ENCODE measurements at places on chromosomes 13 and 19.

DNA sequence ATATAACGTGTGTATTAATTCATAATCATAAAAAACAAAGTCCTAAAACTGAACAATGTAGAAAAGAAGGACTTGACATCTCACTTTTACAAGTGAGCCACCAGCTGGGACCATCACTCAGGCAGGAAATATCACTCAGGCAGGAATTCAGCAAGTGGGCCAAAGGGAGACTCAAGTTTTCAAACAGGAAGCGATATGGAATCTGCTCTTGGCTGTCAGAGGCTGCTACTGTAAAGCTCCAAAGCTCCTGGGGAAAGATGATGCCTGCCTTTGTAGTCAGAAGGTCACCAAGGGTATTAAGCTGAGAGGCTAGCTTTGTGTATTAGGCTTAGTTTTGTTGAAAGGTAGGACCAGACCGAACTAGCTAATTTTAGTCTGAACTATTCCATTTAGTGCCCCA lies 5.5 kb upstream of the AKAP11 start:
- DNase-seq = no peak

- no peak for DNase-seq
Measured at GRCh38 chr13:100584896-100585295, 3.7 kb downstream of the GGACT start.

DNA sequence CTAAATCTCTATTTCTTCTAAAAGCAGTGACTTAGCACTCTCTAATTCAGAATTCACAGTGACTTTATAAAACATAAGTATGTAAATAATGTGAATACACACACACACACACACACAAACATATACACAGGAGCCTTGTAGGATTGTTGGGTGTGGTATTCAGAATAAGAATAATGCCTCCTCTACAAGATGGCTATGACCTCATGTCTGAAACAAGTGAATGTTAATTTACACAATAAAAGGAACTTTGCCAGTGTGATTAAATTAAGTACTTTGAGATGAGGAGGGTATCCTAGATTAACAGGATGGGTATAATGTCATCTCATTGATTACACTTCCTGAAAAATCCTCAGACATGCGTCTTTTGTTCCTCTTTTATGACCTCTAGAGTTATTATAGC lies 234.6 kb downstream of the SLITRK6 start:
- no peak for DNase-seq

GRCh38 chr13:30800107-30800506 lies 64.8 kb downstream of the ALOX5AP start:
- no peak for DNase-seq

DNA sequence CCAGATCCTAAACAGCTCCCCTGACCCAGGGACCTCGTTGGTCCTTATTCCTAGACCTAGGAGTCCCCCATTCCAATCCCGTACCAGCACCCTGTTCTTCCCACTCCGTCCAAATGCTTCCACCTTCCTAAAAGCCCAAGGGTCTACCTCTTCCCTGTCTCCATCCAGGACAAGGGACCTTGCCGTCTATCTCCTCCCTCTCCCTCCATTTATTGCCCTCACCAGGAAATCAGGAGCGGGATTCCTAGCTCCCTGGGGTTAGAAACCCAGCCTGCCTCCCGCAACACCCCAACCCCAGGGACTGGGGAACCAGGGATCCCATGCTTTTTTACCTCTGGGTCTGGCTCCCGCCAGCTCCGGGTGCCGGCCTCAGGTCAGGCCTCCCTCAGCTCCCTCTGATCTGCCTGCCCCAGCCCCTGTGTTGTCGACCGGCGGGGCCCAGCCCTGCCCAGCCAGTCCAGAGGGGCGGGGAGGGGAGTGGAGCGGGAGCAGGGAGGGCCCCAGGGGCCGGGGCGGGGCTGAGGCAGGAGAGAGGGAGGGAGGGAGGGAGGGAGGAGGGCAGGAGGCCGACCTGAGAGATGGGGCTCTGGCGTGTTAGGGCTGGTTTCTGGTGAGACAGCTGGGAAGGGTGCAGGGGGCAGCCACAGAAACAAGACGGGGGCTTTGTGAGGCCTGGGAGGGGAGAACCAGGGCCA lies at the start of gene B3GNT8:
Gene B3GNT8 (minus strand): TSS at position 423 of the 695 bp plus-strand sequence. CDS start 596 bp downstream, outside the sequence.
- no peak for DNase-seq

- DNase-seq = no peak
Measured at GRCh38 chr19:4577020-4577782, 17.7 kb upstream of the SEMA6B start.

GRCh38 chr19:52992109-52993004 lies 21.4 kb upstream of the ERVV-1 start:
- DNase-seq = no peak

GRCh38 chr13:45482571-45483173 lies 17.9 kb downstream of the COG3 start:
- DNase-seq = no peak

DNA sequence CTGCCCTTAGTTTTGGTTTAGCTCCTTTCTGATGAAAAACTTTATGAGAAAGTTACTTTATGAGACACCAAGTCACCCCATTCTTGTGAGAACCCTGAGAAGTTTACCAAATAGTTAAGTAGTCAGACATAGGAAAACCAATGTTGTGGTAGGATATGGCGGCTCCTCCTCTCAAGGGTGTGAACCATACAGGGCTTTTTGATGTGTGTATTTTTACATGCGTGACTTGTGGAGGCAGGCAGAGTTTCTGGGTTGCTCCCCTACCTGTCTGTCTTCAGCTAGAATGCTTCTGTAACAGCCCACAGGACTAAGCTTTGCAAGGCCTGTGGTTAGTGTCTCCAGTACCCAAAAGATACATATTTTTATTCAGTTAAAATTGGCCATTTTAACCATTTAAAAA lies 18.3 kb downstream of the UBAC2 start:
- no peak for DNase-seq

GRCh38 chr13:37741536-37741935 lies 128.0 kb downstream of the TRPC4 start:
- DNase-seq = no peak

- DNase-seq = no peak
Measured at GRCh38 chr13:101634142-101634541, 181.7 kb downstream of the ITGBL1 start.

DNA sequence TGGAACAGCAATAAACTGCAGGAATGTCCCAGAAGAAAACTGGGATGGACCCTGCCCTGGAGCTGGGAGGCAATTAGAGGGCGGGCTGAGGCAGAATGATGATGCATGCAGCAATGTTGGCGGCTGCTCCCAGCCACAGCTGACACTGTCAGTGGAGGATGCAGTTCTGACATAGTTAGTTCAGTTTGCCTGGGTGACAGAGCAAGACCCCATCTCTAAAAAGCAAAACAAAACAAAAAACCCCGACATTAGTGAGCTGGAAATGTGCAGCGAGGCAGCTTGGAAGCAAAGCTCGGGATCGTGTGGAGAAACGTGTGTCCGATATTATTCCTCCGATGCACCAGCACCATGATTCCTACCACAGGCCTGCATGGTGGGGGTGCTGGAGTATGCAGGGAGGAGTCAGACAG lies 110.1 kb upstream of the UQCRFS1 start:
- DNase-seq = no peak

DNA sequence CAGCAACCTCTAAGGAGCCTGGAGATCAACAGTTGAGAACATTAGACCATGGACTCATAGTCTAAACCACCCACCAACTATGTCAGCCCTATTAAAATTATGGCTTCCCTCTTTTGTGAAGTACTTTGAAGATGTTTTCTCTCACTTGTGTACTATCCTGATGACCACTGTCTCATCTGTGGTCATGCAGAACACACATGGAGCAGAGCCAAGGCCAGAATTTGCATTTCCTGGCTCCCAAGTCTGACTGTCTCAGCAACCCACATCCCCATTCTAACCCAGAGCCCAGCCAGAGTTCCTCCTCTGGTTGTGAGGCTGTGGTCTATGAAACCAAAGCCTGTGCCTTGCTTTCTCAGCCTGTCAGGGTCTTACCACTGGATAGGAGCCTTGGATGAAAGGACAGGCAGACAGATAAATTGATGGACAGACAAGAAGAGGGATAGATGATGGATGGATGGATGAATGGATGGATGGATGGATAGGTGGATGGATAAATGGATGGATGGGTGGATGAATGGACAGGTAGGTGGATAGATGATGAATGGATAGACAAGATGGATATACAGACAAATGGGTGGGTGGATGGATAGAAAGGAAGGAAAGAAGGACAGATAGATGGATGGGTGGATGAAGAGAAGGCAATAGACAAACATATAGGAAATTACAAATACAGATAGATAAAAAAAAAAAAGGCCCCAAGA lies 35.4 kb downstream of the ZNF557 start:
- DNase-seq = no peak

DNA sequence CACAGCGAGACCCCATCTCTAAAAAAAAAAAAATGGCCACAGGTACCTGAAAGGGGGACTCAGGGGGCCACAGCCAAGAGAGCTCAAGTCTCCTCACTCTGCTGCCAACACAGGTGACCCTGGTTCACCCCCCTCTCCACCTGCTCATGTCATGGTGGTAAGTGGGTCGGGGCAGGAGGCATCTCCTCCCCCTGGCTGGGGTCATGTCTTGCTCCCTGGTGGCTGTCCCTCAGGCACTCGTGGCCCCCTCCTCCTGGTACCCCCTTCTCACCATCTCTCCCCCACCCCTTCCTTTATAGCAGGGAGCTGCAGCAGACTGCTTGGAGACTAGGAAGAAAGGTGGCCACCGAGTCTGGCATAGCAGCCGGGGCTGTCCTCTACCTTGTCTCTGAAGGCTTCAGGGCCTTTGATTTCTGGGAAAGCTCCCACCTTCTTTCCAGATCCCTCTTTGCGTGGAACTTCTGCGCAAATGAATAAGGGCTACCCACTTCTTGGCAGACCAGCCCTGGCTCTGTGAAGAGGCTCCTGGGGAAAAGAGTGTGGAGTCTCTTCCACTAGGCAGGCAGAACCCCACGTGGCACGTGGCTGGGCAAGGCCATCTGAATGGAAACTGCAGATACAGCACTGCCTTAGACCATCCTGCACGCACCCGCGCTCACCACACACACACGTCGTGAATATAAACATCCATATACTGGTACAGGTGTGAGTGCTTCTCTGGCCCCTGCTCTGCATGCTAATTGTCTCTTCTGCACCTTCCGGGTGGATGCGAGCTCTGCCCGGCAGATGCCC lies 20.1 kb upstream of the MIER2 start:
- DNase-seq = no peak

- DNase-seq = no peak
Measured at GRCh38 chr19:29896802-29897201, 45.2 kb upstream of the URI1 start.

DNA sequence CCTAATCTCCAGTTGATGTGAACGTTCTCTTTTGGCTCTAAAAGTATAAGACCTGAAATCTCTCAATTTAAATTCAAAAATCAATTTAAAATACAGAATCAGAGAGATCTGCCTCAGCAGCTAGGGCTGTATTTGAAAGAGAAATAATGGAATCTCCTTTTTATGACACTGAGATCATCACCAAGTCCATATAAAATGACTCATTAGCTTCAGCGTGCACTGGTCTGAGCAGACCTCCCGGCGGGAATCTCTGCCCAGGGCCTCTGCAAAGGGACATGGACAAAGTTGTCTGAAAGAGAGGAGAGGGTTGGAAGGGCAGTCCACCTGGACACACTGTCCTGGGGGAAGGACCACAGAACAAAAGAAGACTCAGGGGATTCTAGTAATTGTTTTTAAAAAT lies 855.6 kb downstream of the EFNB2 start:
- DNase-seq = no peak

- no peak for DNase-seq
Measured at GRCh38 chr13:37686501-37686900, 87.9 kb upstream of the POSTN start.

GRCh38 chr13:55999709-56000108 lies 1141.0 kb upstream of the PRR20A start:
- no peak for DNase-seq

- no peak for DNase-seq
Measured at GRCh38 chr13:36519432-36519831, 87.1 kb downstream of the CCNA1 start.

GRCh38 chr19:2122982-2123381 lies 26.3 kb downstream of the IZUMO4 start:
- DNase-seq = no peak

DNA sequence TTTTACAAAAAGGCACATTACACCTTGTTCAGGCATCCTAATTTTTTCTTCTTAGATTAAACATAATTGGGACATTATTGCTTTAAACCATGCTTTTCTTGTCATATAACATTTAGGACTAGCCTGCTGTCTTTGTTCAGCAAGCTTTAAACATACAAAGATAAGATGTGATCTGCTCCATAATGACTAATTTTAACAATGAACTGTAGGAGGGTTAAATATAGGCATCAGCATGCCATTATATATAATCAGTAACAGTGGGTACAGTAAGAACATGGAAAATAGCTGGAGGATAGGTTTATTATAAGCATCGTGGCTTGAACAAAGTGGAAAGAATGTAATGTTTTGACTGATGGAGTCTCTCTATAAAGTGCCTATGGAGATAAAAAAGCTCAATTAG lies 661.7 kb downstream of the SLITRK6 start:
- no peak for DNase-seq

DNA sequence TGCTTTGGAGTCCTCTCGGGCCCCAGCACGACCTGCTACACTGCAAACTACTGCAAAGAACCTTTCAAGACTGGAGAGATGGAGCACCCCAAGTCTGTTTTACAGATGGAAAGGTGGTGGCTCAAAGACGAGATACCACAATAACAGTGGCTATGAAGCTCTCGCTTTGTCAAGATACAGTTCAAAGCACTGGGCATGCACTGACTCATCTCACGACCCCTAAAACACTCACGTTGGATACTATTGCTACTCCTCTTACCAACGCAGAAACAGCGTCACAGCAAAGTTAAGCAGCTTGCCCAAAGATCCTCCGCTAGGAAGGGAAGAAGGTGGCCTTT lies 24.0 kb upstream of the LAIR1 start:
- DNase-seq = no peak

DNA sequence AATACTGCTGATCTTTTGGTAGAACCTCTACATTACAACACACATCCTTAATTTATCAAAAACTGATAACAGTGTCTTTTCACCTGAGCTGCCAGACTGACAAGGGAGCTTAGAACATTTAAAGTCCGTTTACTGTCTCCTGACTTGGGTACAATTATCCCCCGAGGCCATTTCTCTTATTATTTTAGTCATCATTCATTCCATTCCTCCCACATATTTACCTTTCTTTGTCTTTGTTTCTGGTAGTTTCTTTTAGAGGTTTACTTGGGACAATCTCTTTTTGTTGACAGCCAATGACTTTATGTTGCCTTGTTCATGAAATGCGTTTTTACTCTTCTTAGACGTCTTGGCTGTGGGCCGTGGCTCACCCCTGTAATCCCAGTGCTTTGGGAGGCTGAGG lies 186.9 kb downstream of the PCCA start:
- no peak for DNase-seq

GRCh38 chr19:16303755-16304154 lies 20.9 kb upstream of the KLF2 start:
- DNase-seq = no peak

GRCh38 chr13:76971851-76972829 lies 19.7 kb upstream of the CLN5 start:
- no peak for DNase-seq

DNA sequence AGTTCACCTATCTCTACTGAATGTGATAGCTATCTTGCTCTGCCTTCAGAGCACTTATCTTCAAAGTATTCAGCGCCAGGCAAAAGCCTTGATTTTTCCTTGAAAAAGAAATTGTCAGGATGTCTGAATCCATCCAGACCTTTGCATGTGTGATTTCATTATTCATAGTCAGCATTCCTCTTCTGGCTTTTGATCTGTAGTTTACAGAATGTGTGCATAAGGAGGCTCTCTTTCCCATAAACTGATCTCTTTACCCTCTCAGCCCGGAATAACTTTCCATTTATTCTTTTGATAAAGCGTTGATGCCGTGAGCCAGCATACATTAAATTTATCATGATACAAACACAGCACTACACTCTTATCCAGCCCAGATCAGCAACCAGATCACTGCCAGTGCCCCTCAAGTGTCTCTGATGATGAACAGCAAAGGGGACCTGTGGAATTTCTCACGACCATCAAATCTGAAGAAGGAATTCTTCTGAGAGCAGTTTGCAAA lies 130.8 kb downstream of the DNAJC15 start:
- DNase-seq = no peak
